ENCODE measurements at places on chromosomes 3 and 15. TPM values are rescaled to one million over a fixed set of nuclear protein-coding genes. Genes with fewer than 3 reads are reported as not detected.
A peak's percentile ranks its signal among the peaks of the same experiment; 100 is the strongest.

GRCh38 chr3:98032904-98033303, 2.2 kb downstream of the GABRR3 start:
- no peak for DNase-seq

DNA sequence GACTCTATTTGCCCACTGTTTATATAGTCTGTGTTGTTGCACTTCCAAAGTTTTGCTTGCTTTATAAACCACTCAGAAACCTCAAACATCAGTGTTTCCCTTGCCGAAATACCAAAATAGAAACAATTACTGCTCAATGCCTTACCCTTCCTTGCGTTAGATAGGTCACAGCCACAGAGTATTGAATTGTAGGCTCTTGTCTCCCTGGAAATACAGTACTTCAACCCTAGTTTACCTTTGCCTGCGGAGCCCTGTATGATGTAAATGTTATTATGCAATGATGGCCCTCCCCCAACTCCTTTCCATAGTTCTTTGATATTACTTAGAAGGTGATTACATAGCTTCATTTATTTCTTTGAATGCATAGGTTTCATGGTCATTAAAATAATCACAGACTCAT, 44.2 kb downstream of the SOX2 start:
- DNase-seq = no peak

- DNase-seq = no peak
These were observed 46.1 kb downstream of the CD47 start for GRCh38 chr3:108044699-108045098.

- peak; percentile 47 for DNase-seq
These were observed 61.3 kb downstream of the PPARG start for GRCh38 chr3:12349895-12350811.

DNA sequence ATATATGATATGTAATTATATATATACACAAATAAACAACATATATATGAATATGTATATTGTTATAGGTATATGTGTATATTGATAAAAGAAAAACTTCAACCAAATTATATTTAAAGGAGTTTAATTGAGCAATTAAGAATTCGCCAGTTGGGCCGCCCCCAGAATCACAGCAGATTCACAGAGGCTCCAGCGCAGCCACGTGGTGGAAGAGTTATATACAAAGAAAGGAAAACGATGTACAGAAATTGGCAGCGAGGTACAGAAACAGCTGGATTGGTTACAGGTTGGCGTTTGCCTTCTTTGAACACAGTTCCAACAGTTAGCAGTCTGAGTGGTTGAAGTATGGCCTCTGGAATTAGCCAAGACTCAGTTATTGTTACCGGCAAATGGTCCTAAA, 137.3 kb upstream of the SLC24A5 start:
- no peak for DNase-seq

- DNase-seq = peak; percentile 78
These were observed 47.6 kb upstream of the TSEN2 start for GRCh38 chr3:12436514-12437220.

DNA sequence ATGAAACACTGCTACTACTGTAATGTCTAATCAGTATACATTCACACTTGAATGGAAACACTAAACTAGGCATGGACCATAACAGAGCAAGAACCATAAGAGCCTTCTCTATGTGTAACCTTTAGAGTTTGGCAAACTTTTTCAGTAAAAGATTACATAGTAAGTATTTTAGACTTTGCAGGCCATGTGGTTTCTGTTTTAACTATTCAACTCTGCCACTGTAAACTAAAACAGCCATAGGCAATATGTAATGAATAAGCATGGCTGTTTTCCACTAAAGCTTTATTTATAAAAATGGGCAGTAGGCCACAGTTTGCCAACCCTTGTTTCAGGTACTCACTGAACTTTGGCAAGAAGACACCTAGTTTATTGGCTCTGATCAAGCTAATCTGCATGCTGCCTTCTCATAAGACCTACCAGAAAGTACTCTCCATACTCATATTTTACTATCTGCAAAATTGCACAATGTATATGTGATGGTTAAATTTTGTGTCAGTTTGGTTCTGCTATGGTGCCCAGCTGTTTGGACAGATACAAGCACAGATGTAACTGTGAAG, 46.0 kb downstream of the UACA start:
- peak; percentile 44 for DNase-seq

DNA sequence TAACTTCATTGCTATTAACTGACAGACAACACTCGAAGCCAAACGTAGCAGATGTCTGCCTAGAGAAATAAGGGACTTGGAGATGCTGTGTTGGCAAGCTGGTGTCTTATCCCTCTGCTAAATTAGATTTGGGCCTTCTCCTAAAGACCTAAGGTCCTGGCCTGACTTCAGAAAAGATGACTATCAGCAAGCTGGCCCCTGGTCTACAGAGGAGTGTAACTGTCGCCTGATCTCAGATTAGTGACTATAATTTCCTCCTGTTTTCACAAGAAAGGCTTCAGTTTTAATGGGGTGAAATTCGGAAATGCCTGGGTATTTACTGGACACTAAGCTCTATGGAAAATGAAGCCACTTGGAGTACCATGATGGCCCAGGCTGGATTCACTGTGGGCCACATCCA, 53.1 kb upstream of the SLC7A14 start:
- no peak for DNase-seq

DNA sequence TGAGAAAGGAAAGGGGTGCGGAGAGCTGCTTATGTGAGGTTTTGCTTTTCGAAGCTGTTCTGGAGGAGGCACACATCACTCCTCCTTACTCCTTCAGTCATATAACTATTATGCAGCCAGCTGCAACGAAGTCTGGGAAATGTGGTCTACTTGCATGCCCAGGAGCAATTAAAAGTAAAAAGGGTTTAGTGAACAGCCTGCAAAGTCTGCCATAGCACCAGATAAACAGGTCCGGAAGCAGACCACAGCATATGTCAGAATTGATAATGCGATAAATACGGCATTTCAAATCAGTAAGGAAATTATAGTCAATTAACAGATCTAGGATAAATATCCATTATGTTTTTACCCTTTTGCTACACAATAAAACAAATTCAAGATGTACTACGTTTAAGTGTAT, 99.5 kb downstream of the POLR2M start:
- DNase-seq = no peak

DNA sequence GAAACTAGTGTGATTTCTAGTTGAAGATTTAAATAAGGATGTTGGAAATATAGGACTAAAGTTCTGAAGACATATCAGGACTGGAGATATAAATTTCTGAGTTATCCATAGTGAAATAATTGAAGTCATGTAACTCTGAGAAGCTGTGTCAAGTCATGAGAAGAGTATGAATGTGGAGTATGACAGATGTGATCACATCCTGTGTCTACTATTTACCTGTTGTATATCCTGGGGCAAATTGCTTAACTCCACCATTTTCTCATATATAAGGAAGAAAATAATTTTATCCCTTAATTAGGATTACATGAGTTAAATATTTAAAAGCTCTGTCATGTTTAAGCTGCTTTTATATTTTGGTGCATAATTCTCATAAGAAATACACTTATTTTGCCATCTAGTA, 350.3 kb downstream of the ZBTB20 start:
- no peak for DNase-seq

Gene C3orf33
- 1.3 TPM for total RNA-seq

GRCh38 chr3:105334138-105334882, 32.4 kb upstream of the ALCAM start:
- peak; percentile 23 for DNase-seq

Gene GATA2
- 9.0 TPM for total RNA-seq

- no peak for DNase-seq
These were observed 38.0 kb upstream of the DPH6 start for GRCh38 chr15:35583863-35584528.

GRCh38 chr3:171169866-171170265, 143.3 kb upstream of the SLC2A2 start:
- no peak for DNase-seq

Gene GXYLT2
- total RNA-seq = 64.6 TPM

- DNase-seq = peak; percentile 48
These were observed 54.1 kb downstream of the TMEM44 start for GRCh38 chr3:194579091-194579606.

- peak; percentile 12 for DNase-seq
These were observed 806.5 kb downstream of the OTOL1 start for GRCh38 chr3:162302983-162303624.

- DNase-seq = no peak
These were observed 30.2 kb downstream of the PTPN23 start for GRCh38 chr3:47410801-47411646.

DNA sequence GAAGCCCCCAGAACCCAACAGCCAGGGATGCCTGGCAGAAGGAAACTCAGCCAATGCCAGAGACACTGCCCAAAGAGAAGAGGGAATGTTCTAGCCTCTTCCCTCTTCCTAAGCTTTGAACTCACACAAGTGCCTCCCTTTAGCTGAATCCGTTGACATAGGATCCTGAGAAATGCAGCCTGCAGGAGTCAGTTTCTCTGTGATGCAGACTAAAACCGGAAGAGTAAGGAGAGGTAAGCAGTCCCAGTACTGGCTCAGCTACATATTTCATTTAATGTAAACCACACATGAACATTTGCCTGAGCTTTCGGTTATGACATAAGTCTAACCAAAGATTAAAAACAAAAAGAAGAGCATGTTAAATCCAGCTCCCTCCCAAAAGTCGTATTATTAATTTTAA, 768.7 kb downstream of the TBL1XR1 start:
- no peak for DNase-seq

GRCh38 chr3:104279617-104280016, 1087.1 kb upstream of the ALCAM start:
- DNase-seq = peak; percentile 84

Gene KNG1
- not detected for total RNA-seq

Gene GREM1
- 68.1 TPM for total RNA-seq

DNA sequence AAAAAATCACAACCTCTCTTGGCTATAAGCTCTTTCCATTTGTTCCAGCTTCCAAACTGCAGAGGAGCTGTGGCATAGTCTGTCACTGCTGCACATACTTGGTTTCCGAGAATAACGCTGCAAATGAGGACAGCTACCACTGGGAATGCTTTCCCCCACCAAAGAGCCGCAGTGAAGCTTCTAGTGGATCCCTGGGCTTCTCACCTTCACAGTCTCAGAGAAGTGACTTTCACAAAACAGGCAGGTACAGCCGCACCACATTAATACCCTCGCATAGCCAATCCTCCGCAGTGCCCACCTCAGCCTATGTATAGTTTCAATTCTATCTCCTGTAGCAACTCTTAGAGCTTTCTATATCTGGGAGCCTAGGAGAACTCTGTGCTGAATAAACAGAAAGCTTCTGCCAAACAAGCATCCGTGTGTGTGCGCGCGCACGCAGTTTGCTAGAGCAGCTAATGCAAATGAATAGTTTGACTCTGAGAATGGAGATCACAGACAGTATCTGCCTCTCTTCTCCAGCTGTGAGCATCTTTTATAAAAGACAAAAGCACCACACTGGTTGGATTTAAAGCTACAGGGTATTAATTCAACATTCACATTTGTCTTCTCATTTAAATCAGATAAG, 81.9 kb upstream of the PLXND1 start:
- DNase-seq = no peak

Data from RPMI7951 (cell line).